ENCODE measurements at places on chromosomes 11 and 22.
A peak's percentile ranks its signal among the peaks of the same experiment; 100 is the strongest.

GRCh38 chr11:29802522-29802921, 214.3 kb downstream of the KCNA4 start:
- no peak for DNase-seq

GRCh38 chr11:60502221-60502775, 9.7 kb downstream of the MS4A12 start:
- no peak for DNase-seq

- DNase-seq, result no peak
These were observed 19.7 kb downstream of the ZNF195 start for GRCh38 chr11:3359092-3359824.

DNA sequence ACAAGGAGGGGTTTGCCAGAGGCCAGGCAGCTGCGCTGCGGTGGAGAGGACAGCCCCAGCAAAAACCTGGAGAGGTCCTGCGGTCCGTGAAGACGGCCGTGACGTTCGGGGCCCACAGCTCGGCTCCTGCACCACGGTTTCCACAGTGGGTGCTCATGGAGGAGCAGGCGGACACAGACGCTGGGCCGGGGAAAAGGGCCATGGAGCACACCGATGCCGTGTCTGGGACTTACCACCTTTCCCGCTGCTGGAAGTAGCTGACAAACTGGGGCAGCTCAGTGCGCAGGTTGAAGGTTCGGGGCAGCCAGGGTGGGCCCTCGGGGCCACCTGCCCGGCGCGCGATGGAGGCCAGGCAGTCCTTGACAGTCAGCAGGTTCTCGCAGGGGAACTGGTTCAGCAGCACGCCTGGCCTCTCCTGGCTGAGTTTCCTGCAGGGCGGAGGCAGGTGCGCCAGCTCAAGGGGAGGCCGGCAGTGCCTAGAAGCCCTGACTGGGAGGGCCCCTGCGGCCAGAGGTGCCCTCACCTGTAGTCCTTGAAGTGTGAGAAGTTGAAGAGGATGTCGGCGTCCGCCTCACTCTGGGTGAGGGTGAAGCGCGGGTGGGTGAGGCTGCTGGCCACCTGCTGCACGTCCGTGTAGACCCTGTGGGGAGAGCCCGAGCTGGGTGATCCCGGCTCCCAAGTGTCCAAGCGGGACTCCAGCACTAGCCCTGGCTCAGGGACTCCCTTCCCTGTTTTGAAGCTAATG, 12.8 kb downstream of the TTLL12 start:
- DNase-seq, result no peak

- DNase-seq, result no peak
These were observed 7.3 kb downstream of the RHOG start for GRCh38 chr11:3833449-3833848.

GRCh38 chr11:67279589-67280340, 9.3 kb upstream of the ANKRD13D start:
- no peak for DNase-seq

- no peak for DNase-seq
These were observed 2211.8 kb downstream of the LRRC4C start for GRCh38 chr11:39247570-39248137.

DNA sequence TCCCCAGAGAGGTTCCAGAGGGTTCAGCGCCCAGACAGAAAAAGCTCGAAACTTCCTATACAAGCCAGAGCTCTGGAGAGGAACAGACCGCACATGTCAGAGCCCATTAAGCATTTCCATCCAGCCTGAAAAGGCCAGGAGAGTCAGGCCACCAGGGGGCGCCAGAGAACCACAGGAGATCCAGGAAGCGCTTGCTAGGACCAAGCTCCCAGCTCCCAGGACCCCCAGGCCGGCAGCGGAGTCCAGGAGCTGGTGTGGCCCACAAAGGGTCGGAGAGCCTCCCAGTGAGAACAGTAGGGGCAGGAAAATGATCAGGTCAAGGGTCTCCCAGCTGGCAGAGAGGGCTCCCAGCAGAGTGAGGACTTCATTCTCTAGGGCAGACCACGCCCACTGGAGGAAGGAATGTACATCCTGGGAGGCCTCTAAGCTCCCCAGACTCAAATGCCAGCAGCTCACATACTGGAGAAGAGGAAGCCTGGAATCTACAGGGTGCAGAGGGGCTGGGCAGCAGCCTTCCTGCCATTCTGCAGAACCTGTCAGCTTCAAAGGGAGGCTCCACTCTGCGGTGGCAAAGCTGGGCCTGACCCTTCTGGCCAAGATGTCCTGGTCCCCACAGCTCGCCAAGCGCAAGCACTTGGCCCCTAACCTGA, 2.1 kb upstream of the MEI1 start:
- DNase-seq, result peak; percentile 88

DNA sequence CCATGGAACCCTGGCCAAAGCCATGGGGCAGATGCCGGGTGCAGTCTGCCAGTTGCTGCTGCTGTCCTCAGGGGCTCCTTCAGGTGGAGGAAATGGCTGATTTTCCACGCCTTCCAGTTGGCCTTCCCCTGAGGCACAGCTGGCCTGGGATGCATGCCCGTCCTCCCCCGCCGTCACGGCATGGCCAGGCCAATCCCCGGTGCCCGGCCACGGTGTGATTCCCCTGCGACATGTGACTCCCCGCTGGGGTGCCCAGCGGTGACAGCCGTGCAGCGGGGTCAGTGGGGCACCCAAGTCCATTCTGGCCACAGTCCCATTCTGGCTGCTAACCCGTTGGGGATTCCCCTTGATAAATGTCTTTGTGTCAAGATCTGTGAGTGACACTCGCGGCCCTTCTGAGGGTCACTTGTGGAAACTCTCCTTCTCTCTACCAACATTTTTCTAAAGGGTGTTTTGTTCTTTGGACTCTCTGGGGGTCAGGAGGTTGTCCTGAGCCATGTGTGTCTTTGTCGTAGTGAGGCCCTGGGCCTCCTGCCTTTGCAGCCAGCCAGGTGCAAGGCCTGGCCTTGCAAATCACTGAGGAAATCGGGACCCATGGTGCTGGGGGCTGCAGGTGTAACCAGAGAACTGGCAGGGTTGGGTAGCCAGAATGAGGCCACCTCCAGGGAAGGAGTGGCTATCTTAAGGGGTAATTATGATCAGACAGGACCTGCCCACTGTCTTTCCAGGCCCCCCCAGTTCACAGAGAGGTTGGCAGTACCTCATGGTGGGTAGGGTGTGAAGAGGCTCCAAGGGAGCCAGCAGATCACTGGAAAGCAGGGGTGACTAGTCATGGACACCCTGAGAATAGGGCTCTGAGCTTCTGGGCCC, 37.1 kb downstream of the KCNQ1OT1 start:
- DNase-seq, result no peak

- DNase-seq, result no peak
These were observed 33.1 kb downstream of the CEP295 start for GRCh38 chr11:93694557-93694956.

GRCh38 chr11:16091862-16092261, 264.5 kb downstream of the SOX6 start:
- DNase-seq, result no peak

DNA sequence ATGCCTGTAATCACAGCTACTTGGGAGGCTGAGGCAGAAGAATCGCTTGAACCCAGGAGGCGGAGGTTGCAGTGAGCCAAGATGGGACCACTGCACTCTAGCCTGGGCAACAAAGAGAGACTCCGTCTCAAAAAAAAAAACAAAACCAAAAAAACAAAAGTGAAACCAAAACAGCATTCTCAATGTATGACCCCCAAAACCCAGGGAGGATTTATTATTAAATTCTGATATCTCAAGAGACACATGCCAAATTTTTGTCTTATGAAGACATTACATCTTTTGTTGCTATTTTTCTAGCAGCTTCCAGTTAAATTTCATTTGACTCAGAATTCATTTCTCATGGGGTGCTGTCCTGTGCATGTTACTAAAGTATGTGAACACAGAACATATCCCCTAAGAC, 3.0 kb upstream of the YPEL4 start:
- no peak for DNase-seq

DNA sequence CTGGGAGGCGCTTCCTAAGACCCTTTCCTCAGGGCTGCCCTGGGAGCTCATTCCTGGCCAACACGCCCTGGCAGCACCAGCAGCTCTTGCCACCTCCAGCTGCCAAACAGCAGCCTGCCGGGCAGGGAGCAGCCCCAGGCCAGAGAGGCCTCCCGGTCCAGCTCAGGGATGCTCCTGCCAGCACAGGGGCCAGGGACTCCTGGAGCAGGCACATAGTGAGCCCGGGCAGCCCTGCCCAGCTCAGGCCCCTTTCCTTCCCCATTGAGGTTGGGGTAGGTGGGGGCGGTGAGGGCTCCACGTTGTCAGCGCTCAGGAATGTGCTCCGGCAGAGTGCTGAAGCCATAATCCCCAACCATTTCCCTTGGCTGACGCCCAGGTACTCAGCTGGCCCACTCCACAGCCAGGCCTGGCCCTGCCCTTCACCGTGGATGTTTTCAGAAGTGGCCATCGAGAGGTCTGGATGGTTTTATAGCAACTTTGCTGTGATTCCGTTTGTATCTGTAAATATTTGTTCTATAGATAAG, 7.6 kb downstream of the SLC39A13 start:
- no peak for DNase-seq

GRCh38 chr11:63920126-63920938, 3.4 kb upstream of the RCOR2 start:
- no peak for DNase-seq

DNA sequence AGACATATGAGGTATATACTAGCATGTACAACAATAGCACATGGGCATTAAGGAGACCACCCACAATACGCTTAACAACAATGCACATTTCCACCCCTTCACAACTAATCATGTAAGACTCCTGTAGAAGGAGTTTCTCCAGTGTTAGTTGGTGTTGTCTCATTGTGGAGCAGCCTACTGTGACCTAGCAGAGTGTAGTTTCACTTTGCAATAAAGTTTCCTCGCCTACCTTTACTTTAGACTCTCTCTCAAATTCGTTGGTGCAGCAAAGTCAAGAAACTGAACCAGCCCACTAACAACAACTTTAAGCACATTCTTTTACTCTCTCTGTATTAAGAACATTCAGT, 863.6 kb downstream of the FAM181B start:
- no peak for DNase-seq

DNA sequence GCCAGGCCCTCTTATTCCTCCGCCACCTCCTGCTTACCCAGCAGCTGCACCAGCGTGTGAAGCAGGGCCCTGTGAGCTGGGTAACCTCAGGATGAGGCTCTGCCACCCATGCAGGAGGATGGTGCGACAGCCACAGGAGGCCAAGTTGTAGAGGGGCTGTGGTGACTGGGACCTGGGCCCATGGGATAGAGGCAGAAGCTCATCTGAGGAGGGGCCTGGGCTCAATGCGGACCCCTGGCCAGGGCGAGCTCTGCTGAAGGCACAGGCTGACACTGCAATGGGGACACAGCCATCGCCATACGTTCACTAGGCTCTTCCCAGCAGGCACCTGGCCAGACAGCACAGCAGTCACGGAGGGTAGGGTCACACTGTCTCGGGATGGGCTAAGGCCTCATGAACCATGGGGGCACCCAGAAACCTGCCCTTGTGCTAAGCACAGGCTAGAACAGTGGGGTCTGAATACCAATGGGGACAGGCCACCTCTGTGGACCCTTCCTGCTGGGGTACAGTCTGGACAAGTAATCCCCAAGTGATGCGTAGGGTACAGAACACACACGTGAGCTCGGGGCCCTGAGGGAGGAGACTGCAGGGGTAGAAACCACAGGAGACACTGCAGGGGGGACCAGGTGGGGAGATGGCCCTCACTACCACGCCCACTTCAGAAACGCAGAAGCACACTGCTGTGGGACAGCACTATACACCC, 35.3 kb downstream of the GNB1L start:
- DNase-seq, result no peak

DNA sequence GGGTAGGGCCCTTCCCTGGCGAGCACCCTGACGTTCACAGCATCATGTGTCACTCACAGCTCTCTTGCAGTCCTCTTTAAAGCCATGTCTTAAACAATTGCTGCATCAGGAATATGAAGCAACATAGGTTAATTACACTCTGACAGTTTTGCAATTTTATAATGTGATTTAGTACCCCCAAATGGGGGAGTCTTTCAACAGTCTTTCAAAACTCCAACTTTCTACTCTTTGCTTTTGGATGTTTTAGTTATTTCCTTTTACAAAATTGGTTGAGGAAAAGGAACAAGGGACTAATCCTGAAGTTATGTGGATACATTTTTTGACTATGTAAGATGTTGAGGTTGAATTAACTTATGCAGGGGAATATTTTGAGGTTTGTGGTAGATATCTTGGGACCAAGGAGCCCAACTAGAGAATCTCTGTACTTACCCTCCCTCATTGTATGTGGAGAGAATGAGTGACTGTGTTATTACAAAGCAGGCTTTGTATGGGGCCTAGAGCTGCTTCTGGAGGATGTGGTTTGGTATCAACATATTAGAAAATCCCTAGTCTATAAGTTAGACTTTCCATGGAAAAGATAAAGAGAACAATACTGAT, at the start of gene MMP8:
TSS of gene MMP8 (minus strand) at position 51 of the 597 bp plus-strand sequence. CDS start 99 bp downstream, outside the sequence.
- no peak for DNase-seq

DNA sequence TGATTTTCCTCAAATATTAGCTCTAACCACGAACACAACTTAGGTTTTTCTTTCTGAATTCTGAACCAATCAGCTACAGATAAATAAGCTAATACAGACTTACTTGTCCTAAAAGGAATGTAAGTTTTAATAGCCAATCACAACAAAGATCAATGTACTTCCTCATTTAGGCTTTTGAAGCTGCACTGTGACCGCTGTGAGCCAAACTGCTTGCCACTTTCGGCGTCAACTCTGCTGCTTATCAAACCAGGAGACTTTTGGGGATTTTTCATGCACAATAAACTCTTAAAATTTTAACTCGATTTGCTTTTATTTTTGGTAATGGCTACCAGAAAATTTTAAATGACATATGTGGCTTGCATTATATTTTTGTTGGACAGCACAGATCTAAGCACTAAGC, 92.5 kb downstream of the TMPRSS5 start:
- DNase-seq, result no peak

GRCh38 chr11:69260622-69261021, 33.3 kb upstream of the MYEOV start:
- DNase-seq, result no peak

DNA sequence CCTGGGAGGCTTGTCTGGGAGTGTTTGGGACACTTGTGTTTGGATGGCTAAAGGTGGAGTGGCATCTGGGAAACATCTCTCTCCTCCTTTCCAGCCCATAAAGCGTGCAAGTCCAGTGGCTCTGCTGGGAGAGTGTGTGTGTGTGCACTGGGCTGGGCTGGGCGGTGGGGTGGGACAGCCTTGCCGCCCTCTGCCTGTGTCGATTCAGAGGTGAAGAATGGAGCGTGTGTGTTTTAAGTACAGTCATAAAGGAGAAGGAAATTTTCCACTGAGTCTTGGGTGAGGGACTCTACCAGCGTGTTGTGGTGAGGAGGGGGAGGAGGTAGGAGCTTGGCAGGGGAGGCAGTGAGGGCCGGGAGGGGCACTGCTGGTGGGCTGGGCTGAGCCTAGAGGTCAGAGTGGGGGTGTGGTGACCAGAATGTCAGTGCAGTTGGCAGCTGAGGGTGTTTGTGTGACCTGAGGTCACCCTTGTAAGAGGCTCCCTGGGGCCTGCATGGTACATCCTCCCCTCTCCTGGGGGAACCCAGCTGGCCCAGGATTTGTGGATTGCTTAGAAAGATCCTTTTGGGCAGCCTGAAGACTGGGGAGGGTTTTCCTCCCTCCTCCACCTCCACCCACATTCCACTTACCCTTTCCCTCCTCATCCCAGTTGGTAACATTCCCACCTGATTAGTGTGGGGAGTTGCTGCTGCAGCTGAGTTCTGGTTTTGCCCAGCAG, 1.7 kb downstream of the TIMP3 start:
- DNase-seq, result no peak
